Stimulated activated naive CD8-positive, alpha-beta T cell treated with anti-CD3 and anti-CD28 coated beads, Interleukin-15, amount 100 ng/mL, for 72 hours (primary cell): ENCODE measurements at places on chromosomes 5 and 9.

GRCh38 chr5:78905084-78905938 is 79.8 kb downstream of the ARSB start:
- no peak for DNase-seq

- DNase-seq, result no peak
Measured at GRCh38 chr9:21070171-21070571, 7.6 kb downstream of the IFNB1 start.

- peak; percentile 90 for DNase-seq
Measured at GRCh38 chr5:11143456-11144267, 382.6 kb upstream of the DAP start.

- DNase-seq, result no peak
Measured at GRCh38 chr5:137933491-137933911, 44.2 kb downstream of the PKD2L2 start.

DNA sequence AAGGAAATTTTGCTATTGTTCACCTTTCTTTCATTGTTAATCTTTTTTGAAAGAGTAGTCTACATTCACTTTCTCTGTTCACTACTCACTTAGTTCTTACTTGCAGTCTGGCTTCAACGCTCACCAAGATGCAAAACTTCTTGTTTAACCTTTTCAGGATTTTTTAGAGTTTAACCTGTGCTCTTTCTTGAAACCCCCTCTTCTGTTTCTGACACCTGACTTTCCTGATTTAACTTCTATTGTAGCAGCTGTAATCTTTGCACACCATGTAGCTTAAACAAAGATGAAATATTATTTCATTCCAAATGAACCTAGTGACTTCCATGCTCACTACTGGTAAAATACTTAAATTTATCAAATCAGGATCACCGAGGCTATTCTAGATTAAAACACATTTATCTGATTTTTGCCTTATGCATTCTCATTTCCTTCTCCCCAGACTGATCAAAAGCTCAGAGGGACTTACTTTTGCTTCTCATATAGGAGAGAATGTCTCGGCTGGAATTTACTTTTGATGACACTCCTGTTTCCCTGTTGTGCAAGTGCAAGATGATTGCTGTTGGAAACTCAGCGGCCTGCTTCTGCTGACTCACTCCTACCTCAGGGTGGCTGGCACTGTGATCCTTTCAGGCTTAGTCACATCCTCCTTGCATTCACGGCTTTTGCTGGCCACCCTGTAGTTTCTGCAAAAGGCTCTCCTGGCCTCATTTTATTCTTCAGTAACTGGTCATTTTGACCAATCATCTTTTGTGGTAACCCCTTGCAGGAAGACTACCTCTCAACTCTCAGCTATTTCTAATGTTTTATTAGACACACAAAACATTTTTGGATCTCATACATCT is 109.3 kb upstream of the IFNE start:
- peak; percentile 22 for DNase-seq

DNA sequence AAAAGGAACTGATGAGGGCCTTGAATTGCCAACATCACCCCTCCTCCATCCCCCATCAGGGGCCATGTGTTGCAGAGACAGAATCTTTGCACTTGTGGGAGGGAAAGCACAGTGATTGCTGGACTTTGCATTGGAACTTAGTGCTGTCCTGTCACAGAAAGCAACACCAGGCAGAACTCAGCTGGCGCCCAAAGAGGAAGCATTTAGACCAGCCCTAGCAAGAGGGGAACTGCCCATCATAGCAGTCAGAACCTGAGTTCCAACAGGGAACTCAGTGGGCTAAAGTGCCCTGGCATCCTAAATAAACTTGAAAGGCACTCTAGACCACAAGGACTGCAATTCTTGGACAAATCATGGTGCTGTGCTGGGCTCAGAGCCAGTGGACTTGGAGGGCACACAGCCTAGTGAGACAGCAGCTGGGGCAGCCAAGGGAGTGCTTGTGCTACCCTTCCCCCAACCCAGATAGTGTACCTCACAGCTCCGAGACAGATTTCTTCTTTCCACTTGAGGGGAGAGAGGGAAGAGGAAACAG is 128.1 kb downstream of the ACTL7B start:
- DNase-seq, result no peak

- DNase-seq, result no peak
Measured at GRCh38 chr5:82594097-82594496, 315.9 kb upstream of the RPS23 start.

DNA sequence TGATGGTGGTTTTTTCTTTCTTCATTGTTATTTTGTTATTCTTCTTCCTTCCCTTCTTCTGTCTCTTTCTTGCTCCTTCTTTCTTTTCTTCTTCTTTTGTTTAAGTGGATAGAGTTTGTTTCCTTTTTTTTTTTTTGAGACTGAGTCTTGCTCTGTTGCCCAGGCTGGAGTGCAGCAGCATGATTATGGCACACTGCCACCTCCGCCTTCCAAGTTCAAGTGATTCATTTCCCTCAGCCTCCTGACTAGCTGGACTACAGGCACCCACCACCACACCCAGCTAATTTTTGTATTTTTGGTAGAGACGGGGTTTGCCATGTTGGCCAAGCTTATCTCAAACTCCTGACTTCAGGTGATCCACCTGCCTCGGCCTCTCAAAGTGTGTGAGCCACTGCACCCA is 40.3 kb downstream of the JAK2 start:
- no peak for DNase-seq

- no peak for DNase-seq
Measured at GRCh38 chr9:3027210-3027609, 183.3 kb upstream of the PUM3 start.

DNA sequence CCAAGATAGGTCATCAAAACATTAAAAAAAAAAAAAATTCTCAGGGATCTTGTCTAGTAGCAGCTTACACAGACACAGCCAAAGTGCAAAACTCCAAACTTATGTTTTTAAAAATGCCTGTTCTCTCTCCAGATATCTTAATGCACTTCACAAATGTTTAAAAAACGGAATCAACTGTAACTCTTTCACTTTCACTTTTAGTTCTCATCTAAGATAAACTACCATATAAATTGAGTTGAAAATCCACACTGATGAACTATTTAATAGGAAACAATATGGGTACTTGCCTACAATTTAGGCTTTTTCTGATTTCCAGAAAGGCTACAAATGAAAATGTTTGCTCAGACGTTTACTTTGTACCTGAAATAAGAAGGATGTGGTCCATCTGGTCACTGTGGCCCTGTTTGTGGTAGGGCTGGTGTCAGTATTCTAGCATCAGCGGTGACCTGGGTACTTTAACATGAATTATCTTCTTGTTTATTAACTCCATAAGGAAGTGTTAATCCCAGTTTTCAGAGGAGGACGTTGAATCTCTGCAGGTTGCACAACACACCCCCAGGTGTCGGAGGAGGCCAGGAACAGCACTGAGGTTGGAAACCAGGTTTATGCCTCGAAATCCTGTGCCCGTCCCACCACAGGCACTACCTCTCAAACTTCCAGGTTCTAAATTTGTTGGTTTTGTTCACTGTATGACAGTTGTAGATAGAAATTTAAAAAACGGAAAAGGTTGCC is 13.3 kb upstream of the LPCAT1 start:
- no peak for DNase-seq
